ENCODE measurements at places on chromosomes 7 and 10.

DNA sequence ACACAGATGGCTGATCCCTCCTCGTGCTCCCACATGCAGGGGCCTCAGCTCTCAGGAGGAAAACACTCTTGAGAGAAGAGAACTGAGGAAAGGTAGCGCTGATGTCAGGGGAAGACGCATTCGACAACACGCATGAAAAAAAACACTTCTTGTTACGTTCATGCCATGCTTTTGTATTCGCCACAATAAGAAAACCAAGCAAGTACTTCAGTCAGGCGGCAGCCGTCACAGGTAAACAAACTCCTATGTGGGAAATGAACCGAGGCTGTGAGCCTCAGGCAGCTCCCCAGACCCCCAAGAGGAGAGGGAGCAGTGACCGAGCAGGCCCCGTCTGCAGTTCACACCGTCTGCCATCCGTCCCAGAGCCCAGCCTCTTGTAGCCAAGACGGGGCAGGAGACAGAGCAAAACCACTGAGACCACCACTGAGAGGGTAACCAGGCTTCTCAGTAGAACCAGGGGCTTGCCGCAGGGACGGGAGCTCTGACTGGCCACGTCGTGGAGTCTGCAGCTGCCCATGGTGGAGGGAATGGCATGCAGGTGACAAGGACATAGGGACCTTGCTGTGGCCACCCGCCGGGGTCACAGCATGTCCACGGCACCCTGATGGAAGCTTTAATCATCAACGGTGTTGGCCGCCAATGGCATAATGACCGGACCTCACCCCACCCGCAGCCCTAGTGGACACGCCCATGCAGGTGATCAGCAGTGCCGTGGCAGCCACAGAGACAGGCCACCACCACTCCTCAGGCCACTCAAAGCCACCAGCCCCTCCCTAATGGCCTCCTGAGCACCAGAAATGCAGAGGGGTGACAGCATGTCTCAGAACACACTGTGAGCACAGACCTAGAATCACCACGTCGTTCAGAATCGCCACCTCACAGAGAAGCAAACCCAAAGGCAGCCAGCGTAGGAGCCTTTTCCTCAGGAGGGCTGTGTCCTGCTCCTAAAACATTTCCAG lies 304.3 kb downstream of the PTPRN2 start:
- DNase-seq: no peak

GRCh38 chr7:116028787-116029186 lies 1.8 kb downstream of the TFEC start:
- DNase-seq: no peak

DNA sequence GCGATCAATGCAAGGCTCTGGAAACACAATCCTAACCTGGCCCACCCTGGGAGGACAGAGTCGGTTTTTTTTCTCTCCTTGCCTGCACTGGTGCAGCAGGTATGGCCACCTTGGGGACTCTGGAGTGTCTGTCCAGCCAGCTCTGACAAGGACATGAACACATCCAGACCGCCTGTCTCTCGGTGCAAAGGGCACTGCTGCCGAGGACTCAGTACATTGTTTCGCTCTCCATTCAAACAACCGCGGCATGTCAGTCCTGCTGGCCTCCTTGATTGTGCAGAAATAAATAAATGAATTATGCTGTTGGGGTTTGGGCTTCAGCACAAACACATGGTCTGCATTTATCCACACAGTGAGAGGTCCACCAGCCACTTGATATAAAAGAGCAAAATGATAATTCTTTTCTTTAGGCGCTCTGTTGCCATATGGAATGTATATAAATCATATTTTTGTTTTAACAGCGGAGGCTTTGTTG lies 565.2 kb downstream of the KCNMA1 start:
- no peak for DNase-seq

- DNase-seq: no peak
Measured at GRCh38 chr7:138833596-138833995, 35.6 kb upstream of the ATP6V0A4 start.

GRCh38 chr10:44574596-44575480 lies 189.9 kb upstream of the CXCL12 start:
- DNase-seq: no peak

GRCh38 chr7:99992330-99993038 lies 16.7 kb upstream of the AZGP1 start:
- DNase-seq: no peak

DNA sequence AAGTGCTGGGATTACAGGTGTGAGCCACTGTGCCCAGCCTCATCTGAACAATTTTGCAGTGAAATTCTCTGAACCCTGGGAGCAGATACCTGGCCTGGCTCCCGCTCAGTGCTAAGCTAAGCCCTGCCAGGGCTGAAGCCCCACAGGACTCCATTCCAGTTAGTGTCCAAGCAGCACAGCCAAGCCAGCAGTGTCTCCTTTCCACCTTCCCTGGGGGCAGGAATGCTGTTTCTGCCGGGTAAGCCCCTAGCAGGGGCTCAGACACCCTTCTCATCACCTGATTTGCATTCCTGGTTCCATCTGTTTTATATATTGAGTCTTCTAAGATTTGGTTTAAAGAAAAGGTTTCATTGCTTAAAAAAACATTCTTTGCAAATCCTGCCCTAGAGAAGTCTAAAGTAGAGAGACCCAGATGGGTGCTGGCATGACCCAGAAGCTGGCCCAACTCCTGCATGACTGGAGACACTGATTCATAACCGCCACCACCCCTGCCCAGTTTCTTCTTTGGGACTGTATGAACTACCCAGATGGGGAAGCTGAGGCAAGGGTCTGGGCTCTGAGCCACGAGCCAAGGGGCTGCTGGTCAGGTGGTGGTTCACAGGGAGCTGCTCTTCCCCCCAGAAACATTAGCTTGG lies 14.0 kb downstream of the SLC13A4 start:
- DNase-seq: no peak

DNA sequence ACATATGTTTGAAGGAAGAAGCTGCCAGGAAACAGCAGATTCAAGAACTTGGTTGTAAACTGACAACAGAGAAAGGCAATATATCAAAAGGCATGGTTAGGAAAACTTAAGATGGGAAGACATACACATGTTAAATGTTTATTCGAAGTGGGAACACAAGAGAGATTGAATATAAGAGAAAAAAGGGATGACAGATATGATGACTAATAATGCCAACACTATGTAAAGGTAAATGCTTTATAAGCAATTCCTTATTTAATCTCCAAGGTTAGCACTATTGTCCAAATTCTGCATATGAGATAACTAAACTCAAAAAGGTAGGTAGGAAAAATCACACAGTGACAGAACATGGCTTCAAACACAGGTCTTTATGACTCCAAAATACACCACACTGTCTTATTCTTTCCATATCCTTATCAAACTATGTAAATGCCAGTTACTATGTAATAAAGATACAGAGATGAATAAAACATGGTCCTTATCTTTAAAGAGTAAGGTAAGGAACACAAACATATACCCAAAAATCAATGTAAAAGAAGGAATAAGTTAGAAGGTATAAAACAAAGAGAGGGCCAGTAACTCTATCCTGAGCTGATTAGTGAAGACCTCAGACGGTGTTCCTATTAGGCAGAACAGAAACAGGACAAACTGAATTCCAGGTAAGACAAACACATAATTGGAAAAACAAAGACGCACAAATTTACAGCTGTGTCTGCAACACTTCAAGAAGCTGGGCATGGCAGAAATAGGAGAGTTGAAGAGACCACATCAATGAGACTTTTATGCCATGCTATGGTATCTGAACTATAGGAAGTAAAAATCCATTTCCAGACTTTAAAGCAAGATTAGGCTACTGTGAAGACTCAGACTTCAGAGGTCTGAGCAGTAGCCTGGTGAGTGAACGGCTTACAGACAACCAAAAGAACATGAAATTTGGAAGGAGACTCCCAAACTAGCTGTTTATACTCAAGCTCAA lies 56.1 kb downstream of the ABI1 start:
- DNase-seq: no peak

- no peak for DNase-seq
Measured at GRCh38 chr10:110919971-110920881, 822 bp downstream of the SHOC2 start.

DNA sequence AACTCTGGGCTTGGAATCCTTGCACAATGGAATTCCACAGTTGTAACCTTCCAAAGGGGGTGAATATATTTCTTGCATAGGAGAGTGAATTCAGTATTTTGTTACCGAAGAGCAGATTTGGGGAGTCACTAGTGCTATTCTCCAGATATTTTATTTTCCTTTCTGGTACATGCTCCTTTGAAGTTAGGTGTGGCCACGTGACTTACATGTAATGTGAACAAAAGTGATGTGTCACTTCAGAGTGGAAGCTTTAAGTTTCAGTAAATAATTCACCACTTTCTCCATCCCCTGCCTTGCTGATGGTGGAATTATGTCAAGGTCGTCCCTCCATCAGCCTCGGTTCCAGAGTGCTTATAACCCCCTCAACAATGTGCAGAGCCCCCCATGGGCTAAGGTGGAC lies 25.3 kb downstream of the ASNS start:
- DNase-seq: no peak

DNA sequence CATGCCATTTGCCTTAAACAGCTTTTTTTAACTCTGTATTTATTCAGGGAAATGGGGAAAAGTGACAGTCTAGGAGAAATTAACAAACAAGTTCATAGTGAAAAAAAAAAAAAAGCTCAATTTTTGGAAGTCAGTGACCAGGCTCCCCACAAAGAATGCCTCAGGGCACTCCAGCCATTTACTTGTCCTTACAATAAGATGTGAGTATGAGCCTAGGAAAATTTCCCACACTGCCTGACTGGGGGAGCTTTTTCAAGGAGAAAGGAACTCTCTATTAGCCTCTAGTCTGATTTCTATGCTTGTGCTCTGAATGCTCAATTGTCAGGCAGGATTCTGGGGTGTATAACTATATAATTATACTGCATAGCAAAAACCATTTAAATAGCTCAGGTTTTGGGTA lies 74.9 kb upstream of the NRBF2 start:
- DNase-seq: no peak

DNA sequence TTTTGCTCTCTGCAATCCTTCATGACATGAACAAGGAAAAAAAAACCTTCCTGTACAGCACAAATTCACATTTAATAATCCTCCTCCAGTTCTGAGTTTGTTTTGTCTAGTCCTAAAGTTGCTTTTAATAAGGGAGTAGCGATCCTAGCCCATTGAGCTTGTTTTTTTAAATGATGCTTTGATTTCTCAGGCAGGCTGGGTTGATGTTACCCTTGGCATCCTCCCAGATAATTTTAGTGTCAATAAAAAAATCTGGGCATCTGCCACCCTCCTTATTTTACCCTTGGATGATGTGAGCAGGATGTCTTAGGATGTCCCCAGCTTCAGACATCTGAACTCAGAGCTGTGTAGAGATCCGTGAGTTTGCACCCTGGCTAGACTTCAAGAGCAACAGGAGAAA lies 33.9 kb upstream of the PROSER2 start:
- DNase-seq: no peak

- no peak for DNase-seq
Measured at GRCh38 chr7:16564023-16564380, 37.4 kb downstream of the LRRC72 start.

DNA sequence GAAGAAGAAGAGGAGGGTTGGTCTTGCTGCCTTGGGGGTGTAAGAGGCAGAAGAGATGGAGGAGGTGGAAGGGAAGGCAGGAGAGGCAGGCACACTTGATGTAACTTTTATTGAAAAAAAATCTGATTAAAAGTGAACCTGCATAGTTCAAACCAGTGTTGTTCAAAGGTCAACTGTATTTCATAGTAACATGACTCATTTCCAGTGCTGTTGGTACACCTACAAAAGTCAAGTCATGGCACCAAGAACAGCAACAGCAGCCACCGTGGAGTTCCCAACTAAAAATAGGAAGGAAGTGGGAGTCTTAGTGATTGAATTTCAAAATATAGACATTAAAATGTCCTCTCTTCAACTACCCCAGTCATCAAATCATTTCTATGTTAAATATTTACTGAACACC lies 88.5 kb downstream of the CTNNA3 start:
- DNase-seq: no peak

DNA sequence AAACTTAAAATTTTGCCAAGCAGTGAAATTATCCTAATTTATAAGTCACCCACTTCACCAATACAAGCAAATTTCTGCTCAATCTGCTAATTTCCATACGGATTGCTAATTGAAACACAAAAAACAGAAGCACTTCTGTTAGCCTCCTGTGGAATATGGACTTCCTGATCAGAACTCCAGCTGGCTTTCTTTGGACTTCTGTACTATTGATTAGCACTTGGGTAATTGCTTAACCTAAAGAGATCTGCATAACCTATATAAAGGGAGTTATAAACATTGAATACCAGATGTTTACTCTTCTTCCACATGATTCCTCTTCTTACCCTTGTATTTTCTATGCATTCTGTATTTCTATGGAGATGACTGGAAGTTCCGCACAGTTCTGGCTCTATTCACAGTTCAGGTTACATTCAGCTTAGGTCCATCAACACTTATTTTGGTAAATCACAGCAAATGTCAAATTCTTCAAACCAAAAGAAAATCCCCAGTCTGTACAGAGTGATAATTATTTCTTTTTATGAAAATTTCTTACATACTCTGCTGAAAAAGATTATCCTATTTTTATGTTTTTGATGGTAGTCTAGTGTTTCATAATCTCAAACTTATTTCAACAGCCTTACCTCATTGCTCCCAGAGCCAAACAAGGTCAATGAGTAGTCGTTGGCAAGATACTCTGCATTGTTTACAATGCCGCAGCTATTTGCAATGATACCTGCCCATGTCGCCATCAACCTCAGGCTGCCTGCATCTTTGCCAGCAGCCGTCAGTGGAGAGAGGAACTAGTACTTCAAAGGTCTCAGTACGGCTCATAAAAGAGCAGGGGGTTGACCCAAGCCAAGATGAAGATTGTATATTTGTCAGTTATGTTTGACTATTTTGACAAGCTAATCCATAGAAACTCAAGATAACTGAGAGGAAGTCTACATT lies 225.6 kb downstream of the AHR start:
- DNase-seq: no peak

GRCh38 chr7:155188357-155188756 lies 109.3 kb upstream of the INSIG1 start:
- DNase-seq: no peak

GRCh38 chr10:7302930-7303557 lies 107.8 kb downstream of the SFMBT2 start:
- no peak for DNase-seq

All from activated CD4-positive, alpha-beta T cell treated with anti-CD3 and anti-CD28 coated beads, Interleukin-2, amount 50 U/mL, for 1 hour (primary cell).